HCEC 1CT (cell line): ENCODE measurements at places on chromosomes 2 and 18.

GRCh38 chr2:55311444-55311870, 42.4 kb upstream of the MTIF2 start:
- peak; percentile 83 for DNase-seq

GRCh38 chr2:63050334-63051041, at the start of gene OTX1:
Gene OTX1, plus strand, starts transcription at chr2:63050830. Its CDS starts 2,161 bp downstream, at chr2:63052991.
- peak; percentile 55 for DNase-seq

DNA sequence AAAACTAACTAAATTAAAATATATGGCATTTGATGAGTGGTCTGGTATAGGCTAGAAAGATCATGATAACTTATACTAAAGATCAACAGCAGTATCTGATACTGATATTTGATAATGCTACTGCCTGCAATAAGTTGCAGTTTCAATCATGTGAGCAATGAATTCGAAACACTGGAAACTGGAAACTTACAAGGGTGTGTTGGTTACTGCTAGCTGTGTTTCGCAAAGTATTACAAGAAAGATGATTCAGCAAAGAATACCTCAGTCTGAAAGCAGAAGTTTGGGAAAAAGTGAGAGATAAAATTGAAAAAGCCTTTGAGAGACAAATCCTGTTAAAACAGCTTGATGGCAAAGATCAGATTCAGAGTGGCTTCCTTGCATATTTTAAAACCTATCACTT, 294.5 kb downstream of the CCDC178 start:
- no peak for DNase-seq

DNA sequence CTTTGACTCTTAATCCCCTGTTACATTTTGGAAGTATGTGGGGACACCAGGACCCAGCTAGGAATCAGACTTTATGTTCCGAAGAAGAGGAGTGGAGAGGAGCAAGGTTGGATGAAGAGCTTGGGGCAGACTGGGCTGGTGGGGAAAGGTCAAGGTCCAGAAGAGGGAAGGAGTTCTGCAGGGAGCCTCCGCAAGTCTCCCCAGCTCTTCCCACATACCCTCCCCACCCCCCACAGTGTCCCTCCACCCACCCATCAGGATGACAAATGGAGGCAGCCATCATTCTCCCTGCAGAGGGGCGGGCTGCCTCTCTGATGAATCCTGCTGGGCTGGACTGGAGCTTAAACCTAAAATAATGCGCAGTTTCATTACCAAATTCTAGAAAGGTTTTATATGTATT, 77.2 kb downstream of the ACKR3 start:
- no peak for DNase-seq

DNA sequence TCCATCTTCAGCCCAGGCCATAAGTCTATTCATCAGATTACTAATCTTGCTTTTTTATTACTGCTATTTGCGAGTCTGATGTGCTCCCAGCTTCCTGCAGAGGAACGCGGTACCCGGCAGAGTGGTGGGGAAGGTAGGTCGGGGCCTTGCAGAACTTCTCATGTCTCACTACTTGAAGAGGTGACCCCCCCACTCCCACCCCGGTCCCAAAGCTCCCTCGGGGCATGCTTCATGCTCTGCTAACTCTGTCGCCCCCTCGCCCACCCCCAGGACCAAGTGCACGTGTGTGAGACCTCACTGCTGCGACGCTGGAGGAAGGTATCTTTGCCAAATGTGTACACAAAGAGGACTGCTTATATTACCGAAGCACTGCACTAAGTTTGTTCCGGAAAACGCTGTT, 129.4 kb upstream of the RAB12 start:
- DNase-seq: no peak

DNA sequence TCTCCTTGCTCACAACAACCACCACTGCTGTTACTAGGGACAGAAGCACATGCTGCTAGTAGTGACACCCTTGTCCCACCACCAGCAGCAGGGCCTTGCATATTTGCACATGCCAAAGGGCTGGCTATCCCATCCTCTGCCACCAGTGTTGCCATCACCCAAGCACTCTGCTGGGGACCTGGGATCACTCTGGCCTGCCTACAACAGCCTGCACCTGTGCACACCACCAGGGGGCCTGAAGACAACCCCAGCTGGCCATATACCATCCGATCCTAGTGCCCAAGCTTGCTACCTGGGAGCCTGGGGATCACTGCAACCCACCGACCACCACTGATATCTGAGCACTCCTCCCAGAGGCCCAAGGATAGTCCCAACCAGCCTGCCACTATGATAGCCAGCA, 99.9 kb upstream of the FANCL start:
- DNase-seq: no peak

GRCh38 chr2:168350380-168350779, 103.0 kb upstream of the STK39 start:
- no peak for DNase-seq

GRCh38 chr2:72081451-72081850, 66.2 kb downstream of the CYP26B1 start:
- DNase-seq: no peak

- no peak for DNase-seq
Measured at GRCh38 chr18:7662866-7663265, 95.8 kb downstream of the PTPRM start.

GRCh38 chr2:26946841-26947784, 23.3 kb upstream of the MAPRE3 start:
- DNase-seq: peak; percentile 35

- no peak for DNase-seq
Measured at GRCh38 chr2:130849896-130850787, 13.4 kb downstream of the ARHGEF4 start.

DNA sequence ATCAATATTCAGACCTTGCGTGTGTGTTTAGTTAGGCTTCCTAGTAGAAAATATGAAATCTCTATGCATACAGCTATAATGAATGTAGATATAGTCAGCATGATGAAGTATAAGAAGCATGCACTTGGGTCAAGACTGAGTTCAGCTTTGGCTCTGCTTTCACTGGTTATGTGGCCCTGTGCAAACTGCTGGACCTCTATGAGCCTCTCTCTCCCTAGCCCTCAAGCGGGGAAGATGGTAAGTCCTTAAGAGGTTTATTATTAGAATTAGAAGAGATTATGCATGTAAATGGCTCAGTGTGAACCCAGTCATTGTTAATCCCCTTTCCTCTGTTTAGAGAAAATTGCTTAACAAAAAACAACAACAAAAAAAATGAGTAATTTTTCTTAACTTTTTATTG, 178.8 kb upstream of the NXPH2 start:
- DNase-seq: no peak

DNA sequence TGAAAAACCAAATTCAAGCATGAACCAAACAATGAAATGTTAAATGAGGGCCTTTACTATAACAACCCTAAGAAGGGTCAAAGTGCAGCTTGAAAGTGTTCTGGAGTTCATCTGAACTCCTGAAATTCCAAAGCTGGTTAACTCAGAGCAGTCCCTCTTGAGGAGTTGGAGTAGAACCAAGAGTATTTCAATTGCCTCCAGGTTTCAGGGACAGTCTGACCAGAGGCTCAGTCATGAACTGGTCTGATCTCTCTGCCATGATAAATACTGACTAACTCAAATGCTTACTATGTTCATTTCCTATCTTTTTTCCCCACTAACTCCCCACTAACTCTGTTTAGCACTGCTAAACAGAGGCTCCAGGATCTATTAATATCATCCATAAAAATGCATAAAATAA, 2.7 kb downstream of the STARD7 start:
- DNase-seq: peak; percentile 79

GRCh38 chr2:147924647-147925046, 79.8 kb downstream of the ACVR2A start:
- DNase-seq: no peak

- DNase-seq: peak; percentile 83
Measured at GRCh38 chr2:159249990-159250715, 36.4 kb downstream of the WDSUB1 start.

DNA sequence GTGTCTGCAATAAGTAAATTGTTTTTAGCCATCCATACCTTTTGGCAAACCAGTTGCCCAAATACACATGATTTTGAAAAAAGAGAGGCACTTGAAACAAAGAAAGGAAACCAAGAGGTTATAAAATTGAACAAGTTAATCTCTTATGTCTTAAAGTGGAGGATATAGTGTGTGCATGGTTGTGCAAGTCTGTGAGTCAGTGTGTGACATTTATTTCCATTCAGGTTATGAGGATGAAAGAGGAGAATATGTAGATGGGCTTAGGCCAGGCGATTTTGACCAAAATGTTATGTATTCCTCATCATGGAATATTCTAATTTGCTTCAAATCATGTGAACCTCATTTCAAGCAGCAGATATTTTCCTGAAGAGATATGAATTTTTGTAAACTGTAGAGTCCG, 123.3 kb downstream of the SETBP1 start:
- no peak for DNase-seq

DNA sequence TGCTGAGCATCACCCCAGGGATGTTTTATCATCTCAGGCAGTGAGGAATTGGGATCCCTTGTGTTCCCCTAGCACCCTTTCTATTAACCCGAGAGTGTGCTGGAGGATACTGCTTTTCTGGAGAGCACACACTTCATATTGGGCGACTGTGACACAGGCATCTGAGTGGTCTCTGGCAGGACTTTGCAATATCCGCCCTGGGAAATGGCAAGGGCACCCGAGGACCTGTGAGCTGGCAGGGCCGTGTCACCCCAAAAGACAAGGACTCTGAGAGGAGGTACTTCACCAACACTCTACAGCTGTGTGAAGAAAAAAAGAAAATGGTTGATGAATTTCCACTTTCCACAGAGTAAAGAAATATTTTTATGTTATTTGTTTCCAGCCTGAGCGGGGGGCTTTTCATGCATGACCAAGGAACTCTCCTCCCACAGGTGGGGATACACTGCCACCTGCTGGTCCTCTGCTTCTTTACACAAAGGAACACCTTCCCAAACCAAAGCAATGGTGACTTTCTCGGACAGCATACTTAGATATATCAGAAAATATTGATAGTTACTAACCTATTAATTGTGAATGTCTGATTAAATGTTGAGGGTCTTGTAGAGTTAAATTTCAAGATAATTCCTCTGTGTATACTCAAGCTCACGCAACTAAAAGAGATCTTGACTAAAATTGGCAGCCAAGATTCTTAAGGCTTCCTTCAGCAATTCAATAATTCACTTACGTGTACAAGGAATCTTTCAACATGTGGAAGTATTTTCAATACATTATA, 45.9 kb upstream of the REG3G start:
- no peak for DNase-seq

DNA sequence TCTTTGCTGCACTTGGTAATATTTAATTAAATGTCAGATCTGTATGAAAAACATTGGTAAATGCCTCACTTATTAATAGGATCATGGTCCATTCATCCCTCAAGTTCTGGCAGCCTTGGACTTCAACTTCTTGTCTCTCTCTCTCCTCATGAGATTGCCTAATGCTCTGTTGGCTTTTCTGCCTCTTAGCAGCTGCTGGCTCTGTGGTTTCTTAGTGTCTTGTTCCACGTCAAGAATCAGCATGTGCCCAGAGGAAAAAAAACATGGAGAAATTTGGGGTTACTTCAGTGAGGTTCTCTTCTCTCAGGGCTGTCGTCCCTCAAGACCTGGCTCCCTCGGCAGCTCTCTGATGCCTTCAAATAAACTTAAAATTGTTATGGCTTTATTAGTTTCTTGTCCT, 75.4 kb downstream of the TAF4B start:
- DNase-seq: peak; percentile 12

DNA sequence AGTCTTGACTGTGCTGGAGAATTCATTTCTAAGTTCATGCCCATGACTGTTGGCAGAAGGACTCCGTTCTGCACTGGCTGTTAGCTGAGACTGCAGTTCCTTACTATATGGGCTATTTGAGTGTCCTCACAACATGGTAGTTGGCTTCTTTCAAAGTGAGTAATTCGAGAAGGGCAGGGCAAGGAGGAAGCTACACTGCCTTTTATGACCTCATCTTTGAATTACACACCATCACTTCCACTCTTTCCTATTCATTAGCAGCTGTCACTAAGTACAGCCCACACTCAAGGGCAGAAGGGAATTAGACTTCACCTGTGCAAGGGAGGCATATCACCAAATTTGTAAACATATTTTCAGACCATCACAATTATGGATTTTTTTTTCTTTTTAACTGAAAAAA, 55.9 kb upstream of the EPAS1 start:
- peak; percentile 61 for DNase-seq
